ENCODE measurements at places on chromosomes 11 and 22. TPM values are rescaled to one million over a fixed set of nuclear protein-coding genes. Genes with fewer than 3 reads are reported as not detected.

The OLFML1 gene
- not detected for total RNA-seq

The APOL1 gene
- 0.12 TPM for total RNA-seq

The RHOD gene
- total RNA-seq, result not detected

The MN1 gene
- total RNA-seq, result 36.6 TPM

The CBX7 gene
- total RNA-seq, result 0.35 TPM

The TEF gene
- 7.4 TPM for total RNA-seq

The RAB36 gene
- not detected for total RNA-seq

The GLYATL1 gene
- total RNA-seq, result not detected

- DNase-seq, result peak; percentile 77
Observed at GRCh38 chr22:37675930-37676735, 697 bp downstream of the LGALS1 start.

DNA sequence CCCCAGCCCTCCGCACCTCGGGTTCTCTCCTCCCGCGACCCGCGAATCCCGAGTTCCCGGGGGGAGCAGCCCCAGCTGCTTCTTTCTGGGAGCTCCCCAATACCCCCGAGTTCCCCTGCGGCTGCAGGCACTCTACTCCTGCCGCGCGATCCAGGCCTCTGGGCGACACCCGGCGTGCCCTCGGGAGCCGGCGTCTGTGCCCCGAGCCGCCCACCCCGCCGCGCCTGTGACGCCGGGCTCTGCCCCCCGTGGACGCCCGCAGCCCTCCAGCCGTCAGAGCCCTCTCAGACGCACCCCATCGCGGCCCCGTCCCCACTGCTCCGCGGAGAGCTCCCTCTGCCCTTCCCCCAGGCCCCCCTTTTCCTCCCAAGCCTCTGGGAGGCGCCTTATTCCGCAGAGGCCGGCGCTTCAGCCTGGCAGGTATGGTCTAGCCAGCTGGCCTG, 422 bp downstream of the GLB1L2 start:
- DNase-seq, result no peak

GRCh38 chr11:76609736-76610370, 60.7 kb downstream of the LRRC32 start:
- no peak for DNase-seq

- DNase-seq, result no peak
Observed at GRCh38 chr11:107275632-107276031, 182.0 kb downstream of the CWF19L2 start.

DNA sequence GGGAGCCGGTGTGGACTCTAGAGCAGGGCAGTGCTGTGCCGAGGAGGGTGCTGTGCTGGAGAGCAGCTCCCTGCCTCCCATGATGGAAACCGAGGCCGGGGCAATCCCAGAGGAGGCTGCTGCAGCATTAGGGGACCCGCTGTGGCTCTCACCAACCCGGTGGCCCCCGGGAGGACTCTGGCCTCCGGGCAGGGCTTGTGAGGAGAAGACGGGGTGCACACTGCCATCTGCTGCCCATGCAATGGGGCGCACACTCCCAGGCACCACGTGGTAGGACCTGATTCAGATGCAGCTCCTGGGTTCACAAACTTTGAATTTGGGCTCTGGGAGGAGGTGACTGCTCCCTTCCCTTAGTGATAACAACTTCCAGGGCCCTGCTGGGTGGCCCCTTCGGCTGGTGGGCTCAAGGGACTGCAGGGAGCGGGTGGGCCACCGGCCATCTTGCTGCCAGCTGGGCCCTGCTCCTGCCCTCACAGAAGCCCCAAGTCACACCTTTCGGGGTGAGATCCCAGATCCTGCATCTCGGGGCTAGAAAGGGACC, 93.8 kb upstream of the FGF3 start:
- no peak for DNase-seq

DNA sequence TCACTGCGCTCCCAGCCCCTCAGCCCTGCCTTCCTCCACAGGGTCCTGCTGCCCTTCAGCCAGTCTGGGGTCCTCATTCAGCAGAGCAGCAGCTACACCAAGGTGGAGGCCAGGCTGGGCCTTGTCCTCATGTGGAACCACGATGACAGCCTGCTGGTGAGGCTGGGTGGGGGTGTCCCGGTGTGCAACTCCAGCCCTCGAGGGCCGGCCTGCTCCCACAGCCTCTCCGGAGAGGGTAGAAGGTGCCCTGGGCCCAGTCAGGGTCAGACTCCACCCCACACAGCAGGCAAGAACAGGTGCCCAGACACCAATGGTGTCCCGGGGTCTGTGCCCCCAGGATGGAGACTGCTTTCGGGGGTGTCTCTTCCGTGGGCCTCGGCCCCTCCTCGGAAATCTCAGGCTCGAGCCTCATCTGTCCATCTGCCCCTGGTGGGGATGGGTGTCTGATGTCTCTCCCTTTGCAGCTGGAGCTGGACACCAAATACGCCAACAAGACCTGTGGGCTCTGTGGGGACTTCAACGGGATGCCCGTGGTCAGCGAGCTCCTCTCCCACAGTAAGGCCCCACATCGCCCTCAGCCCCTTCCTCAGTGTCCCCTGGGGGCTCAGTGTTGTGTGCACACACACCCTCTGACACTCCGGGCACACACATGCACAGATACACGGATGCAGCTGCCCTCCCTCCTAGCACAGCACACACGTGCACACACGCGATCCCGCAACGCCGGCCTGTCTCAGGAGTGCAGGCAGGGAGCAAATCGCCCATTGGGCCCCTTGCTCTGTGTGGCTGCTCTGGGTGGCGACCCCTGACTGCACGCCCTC, 4.9 kb downstream of the MUC5AC start:
- no peak for DNase-seq

GRCh38 chr11:3206156-3206921, 12.3 kb downstream of the MRGPRG start:
- no peak for DNase-seq

GRCh38 chr11:82883853-82884252, 16.4 kb downstream of the PRCP start:
- no peak for DNase-seq

DNA sequence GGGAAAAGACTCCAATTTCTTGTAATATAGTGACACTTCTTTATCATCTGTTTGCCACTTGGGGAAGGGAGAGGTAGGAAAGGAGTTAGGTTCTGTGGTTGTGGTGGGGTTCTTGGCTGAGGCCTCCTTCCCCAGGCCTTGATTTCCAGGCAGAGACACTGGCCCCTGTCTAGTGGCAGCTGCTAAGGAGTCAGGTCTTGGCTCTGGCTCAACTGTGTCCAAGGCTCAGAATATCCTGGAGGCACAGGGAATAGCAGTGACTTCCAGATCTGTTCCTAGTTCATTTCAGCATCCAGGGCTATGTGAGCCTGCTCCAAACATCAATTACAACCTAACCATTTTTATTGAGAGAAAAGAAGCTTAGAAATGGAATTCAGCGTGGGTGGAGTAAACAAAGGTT, 29.5 kb downstream of the PPFIBP2 start:
- DNase-seq, result no peak

DNA sequence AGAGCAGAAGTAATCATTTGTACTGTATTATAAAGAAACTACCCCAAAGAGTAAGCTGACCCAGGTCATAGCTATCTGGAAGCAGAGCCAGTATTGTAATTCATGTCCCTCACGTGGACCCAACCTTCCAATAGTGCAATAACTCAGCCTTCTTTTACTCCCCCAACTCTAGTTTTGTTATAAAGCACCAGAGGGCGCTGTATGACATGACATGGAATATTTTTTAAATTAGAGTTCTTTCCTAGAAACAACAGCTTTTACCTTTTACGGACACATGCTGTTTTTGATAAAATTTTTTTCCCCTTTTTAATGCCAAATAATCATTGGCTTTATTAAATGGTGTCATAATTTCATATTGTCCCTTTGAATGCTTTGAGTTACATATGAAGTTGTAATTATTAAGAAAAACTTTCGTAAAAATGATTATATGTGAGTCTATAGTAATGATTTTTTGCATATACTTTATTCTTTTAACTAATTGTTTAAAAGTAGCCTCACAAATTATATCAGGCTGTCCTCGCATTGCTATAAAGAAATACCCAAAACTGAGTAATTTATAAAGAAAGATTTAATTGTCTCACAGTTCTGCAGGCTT, 76.9 kb downstream of the DKK3 start:
- peak; percentile 20 for DNase-seq

DNA sequence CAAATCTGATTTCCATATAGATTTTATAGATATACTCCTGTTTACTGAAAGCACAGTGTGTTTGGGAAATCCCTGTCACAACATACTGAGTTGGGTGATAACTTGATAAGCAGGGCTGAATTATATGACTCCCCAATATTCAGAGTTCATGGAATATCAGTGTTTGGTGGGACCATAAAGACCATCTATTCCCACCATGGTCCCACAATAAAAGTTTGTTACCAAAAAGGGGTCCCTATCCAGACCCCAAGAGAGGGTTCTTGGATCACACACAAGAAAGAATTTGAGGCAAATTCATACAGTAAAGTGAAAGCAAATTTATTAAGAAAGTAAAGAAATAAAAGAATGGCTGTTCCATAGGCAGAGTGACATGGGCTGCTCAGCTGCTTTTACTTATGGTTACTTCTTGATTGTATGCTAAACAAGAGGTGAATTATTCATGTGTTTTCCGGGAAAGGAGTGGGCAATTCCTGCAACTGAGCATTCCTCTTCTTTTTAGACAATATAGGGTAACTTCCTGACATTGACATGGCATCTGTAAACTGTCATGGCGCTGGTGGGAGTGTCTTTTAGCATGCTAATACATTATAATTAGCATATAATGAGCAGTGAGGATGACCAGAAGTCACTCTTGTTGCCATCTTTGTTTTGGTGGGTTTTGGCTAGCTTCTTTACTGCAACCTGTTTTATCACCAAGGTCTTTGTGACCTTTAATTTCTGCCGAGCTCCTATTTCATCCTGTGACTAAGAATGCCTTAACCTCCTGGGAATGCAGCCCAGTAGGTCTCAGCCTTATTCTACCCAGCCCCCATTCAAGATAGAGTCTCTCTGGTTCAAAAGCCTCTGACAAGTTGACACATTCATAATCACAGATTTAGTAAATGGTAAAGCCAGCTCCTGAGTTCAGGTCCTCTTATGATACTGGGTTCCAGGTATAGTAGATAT, 240.6 kb upstream of the PDGFD start:
- no peak for DNase-seq

GRCh38 chr11:33375236-33375635, 118.1 kb downstream of the HIPK3 start:
- peak; percentile 27 for DNase-seq

GRCh38 chr22:41358927-41359326, 22.8 kb upstream of the TEF start:
- no peak for DNase-seq

GRCh38 chr11:77508019-77508418, 34.1 kb upstream of the PAK1 start:
- no peak for DNase-seq

DNA sequence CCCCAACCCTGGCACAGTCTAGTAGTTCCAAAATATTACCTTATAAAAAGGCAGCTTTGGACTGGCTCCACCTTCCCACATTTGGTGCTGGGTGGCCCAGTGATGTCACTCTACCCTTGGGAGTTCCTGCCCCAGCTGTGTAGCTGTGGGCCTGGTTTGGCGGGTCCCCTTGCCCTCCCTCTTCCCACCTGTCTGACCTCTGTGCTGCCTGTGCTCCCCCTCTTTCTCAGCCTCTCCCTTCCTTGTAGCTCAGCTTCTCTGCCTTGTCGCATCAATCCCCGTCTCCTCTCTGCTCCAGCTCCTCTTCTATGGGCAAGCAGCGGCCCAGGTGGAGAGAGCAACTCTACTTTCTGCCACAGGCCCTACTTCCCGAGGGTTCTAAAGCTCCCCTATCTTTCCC, 54.6 kb downstream of the CHRDL2 start:
- peak; percentile 38 for DNase-seq

DNA sequence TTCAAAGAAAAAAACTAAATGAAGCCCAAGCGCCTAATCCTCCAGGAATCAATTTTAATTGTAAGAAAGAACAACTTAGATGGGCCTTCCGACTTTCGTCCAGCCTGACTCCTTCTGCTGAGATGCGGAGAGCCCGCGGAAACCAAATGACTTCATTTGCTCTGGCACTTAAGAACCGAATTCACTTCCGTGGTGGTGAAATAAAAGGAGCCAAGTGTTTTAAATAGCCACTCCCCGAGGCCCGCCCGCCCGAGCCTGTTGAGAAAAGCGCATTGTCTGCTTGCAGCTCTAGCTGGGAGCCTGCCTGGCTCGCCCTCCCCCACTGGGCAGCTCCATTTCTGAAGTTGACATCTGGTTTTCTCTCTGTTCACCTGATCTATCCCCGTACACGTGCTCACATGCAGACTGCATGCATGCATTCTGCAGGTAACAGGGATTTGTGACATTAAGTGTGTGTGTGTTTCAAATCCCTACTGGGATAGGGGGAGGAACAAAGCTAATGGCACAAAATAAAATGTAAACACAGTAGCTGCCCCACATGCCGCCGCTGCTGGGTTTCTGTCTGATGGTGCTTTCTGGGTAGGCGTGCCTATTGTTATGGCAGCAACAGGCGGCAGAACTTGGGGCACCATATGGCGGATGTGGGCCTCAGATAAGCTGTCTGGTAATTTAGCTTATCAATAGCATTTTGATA, 6.2 kb downstream of the TEAD1 start:
- DNase-seq, result peak; percentile 57

- DNase-seq, result no peak
Observed at GRCh38 chr11:17280494-17281127, 4.1 kb downstream of the NUCB2 start.

DNA sequence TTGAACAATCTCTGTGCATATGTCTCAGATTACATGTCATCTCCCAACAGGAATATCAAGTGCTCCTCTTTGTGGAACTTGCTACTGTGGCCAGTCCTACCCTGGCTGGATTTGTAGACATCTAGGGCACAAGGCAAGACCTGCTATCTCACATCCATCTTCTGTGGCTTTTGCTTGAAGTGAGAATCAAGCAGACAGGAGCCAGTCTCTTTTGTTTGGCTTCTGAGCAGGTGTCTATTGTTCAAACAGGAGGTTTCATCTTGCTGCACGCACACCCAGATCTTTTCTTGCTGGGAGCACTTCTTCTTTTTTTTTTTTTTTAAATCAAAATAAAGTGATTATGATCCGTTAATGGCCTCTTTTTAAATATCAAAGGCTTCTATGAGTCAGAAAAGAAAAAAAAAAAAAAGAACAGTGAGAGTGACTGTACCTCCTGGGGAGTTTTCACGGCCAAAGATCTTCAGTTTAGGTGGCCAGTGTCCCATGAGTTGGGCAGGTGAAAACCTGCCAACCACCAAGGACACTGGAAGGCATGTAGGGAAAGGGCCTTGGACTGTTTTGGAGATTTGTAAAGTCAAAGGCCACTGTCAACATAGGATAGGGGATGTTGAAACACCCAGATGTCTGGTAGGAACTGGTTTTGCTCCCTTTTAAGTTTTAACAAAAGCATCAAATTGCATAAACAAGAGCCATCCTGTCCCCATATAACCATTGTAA, 78.1 kb downstream of the CD44 start:
- no peak for DNase-seq
